B cell (primary cell): ENCODE measurements at places on chromosomes 7 and 10. TPM values are rescaled to one million over a fixed set of nuclear protein-coding genes. Genes with fewer than 3 reads are reported as not detected.
A peak's percentile ranks its signal among the peaks of the same experiment; 100 is the strongest.

SPDYE6 gene
- not detected in 2 replicates for total RNA-seq

AMZ1 gene
- total RNA-seq, result 13.2 and 14.6 TPM in 2 replicates

CYP2C19 gene
- not detected in 2 replicates for total RNA-seq

NUTM2D gene
- 4.2 and 5.1 TPM in 2 replicates for total RNA-seq

GPR37 gene
- total RNA-seq, result not detected in 2 replicates

ADRA2A gene
- not detected in 2 replicates for total RNA-seq

CLDN15 gene
- 27.2 and 31.1 TPM in 2 replicates for total RNA-seq

DNA sequence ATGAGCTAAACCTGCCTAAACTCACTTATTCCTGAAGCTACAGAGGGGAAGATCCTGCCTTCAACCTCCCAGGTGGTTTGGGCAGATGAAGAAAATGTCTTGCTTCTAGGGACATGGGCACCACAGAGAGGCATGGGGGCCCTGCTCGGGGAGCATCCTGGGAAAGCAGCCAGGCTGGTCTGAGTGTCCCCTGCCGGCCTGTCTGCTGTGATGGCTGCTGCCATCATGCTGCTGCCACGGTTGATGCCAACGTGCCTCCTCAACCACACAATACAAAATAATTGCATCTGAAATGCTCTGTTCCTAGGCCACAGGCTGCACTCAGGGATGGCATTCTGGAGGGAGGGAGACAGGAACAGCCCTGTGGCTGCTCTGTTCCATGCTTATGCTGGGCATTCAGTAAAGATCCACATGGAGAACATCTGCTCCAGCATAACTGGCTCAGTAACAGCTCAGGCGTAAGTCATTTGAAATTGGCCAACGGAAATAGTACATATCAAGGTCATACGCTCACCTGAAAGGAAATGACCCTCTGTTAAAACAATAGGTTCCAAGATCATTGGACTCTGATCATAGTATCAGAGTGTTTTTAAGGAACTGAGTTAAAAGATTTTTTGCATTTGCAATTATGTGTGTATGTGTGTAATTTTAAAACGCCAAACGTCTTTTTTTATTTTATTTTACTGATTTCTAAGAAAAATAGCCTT lies 299.0 kb downstream of the TNS3 start:
- DNase-seq, result no peak
- no peak overlapping the region for H3K4me3 ChIP-seq
- no peaks in the 10 kb centered on the region for H3K27me3 ChIP-seq
- peaks cover 56% of the 10 kb centered on the region for H3K36me3 ChIP-seq

DNA sequence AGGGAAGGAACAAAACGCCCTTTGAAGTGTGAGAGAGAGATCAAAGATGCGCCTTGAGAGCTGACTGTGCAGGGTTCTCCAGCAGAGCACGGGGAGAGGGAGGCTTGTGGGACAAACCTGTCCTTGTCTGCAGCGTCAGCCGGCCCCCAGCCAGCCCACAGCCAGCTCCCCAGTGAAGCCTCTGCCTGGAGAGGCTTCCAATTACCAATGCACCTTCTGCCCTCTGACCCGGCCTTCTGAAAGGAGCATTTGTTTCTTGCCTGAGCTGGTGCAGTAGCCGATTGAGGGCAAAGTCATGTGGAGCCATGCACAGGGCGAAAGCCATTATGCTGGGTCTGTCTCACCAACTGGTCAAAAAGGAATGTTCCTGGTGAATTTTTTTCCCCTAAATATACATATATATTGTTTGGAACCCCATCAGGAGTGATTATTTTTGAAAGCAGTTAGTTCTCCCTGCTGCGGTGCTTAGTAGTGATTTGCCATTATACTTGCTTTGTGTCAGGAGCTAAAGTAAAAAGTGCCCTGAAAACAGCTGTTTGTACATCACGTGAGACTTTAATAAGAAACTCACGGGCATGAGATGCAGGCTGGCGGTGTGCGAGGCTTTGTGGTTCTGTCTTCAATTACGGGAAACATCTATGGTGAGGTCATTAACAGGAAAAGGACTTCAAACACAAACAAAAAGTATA lies 268.6 kb downstream of the KLF6 start:
- no peak overlapping the region for H3K4me3 ChIP-seq
- no peaks in the 10 kb centered on the region for H3K4me1 ChIP-seq
- DNase-seq, result no peak
- no peaks in the 10 kb centered on the region for H3K27me3 ChIP-seq
- no peak overlapping the region for H3K27ac ChIP-seq
- H3K36me3 ChIP-seq, result no peaks in the 10 kb centered on the region

DNA sequence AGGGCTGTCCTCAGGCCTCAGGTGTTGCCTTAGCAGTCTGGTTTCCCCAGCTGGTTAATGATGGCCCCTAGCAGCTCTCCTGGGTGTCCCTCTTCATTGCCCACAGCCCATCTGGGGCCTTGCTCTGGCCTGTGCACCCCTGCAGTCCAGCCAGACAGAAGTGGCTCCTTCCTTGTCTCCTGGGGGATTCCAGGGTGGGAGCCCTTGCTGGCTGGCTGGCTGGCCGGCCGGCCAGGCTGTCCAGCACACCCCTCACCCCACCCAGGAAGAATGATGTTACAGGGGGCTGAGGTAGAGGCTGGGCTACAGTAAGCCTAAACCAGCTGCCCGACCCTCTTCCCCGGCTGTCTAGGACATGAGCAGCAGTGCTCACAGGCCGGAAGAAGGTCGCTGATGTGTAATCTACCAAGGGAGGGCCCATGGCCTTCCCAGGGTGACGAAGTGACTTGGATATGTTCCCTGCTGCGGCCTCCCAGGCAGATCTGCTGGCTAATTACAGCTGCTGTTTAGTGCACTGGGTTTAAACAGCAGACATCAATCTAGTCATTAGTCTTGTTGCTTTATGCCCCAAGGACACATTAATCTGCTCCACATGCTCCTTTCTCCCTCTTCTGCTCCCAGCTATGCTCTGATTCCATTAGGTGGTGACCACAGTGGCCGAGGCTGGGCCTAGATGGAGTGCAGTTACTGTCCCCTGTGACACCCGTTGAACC lies 53.8 kb upstream of the LRRC4 start:
- peaks cover 8% of the 10 kb centered on the region for H3K36me3 ChIP-seq
- no peak for DNase-seq
- H3K4me3 ChIP-seq, result no peak overlapping the region
- no peak overlapping the region for H3K27ac ChIP-seq

- H3K36me3 ChIP-seq, result no peaks in the 10 kb centered on the region
- no peak overlapping the region for H3K27ac ChIP-seq
- H3K4me3 ChIP-seq, result no peak overlapping the region
- no peak for DNase-seq
- no peaks in the 10 kb centered on the region for H3K4me1 ChIP-seq
- no peaks in the 10 kb centered on the region for H3K27me3 ChIP-seq
Measured at GRCh38 chr10:60312818-60313588, 76.7 kb downstream of the ANK3 start.

- no peak for DNase-seq
- H3K4me1 ChIP-seq, result peaks cover 5% of the 10 kb centered on the region
- no peak overlapping the region for H3K4me3 ChIP-seq
- no peaks in the 10 kb centered on the region for H3K36me3 ChIP-seq
Measured at GRCh38 chr7:37112876-37113275, 335.8 kb downstream of the ELMO1 start.

DNA sequence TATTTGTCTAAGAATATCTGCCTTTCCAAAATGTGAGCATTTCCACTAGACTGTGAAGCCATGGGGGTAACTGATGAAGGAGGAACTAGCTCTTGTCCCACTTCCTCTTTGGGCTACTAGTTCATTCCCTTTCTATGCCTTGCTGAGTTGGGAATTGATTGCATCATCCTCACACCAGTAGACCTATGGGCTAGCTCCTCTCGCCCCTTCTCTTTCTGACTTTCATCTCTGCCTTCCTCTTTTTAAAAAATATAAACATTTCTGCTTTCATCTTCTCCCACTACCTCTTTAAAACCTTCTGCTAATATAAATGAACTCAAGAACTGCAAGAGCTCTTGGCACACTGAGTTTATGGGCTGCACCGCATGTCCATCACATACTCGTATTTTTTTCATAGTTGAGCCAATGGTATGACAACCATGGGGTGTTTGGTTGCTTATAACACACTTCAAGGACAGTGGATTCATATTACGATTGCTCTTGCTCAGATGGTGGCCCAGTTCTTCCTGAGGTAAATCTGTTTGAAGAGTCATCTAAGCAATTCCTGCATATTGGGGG lies 182.0 kb downstream of the REEP3 start:
- peaks cover 30% of the 10 kb centered on the region for H3K4me1 ChIP-seq
- no peaks in the 10 kb centered on the region for H3K36me3 ChIP-seq
- H3K27me3 ChIP-seq, result no peaks in the 10 kb centered on the region
- no peak overlapping the region for H3K4me3 ChIP-seq

GRCh38 chr7:28383975-28384374 lies 28.3 kb upstream of the CREB5 start:
- H3K36me3 ChIP-seq, result no peaks in the 10 kb centered on the region
- no peaks in the 10 kb centered on the region for H3K27me3 ChIP-seq
- H3K27ac ChIP-seq, result no peak overlapping the region
- no peaks in the 10 kb centered on the region for H3K4me1 ChIP-seq

GRCh38 chr10:12262278-12262981 lies 66.4 kb downstream of the CDC123 start:
- H3K36me3 ChIP-seq, result no peaks in the 10 kb centered on the region
- peak overlapping the region; percentile 19 for H3K27ac ChIP-seq
- peaks cover 53% of the 10 kb centered on the region for H3K4me1 ChIP-seq

DNA sequence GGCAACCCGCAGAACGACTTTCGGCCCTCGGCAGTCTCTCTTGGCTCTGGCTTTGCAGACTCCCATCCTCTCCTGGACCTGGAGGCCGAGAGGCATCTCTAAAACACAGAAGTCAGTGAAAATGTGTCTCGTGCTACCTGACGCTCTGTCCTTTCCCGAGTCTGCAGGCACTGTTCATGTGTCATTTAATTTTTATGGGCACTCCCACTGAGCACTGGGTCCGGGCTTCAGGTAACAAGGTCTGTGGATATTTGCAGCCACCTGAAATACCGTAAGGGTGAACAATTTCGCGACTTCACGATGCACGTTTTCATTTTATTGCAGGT lies 96.8 kb downstream of the GLRX3 start:
- no peaks in the 10 kb centered on the region for H3K27me3 ChIP-seq
- no peaks in the 10 kb centered on the region for H3K36me3 ChIP-seq
- H3K27ac ChIP-seq, result no peak overlapping the region
- H3K4me3 ChIP-seq, result no peak overlapping the region

- peak overlapping the region; percentile 9 for H3K4me3 ChIP-seq
- DNase-seq, result no peak
- H3K36me3 ChIP-seq, result no peaks in the 10 kb centered on the region
Measured at GRCh38 chr7:116582806-116583444, 58.1 kb downstream of the CAV1 start.

GRCh38 chr7:130494431-130494858 lies 2.6 kb downstream of the MEST start:
- no peak for DNase-seq
- no peak overlapping the region for H3K4me3 ChIP-seq
- no peaks in the 10 kb centered on the region for H3K27me3 ChIP-seq
- H3K27ac ChIP-seq, result no peak overlapping the region
- peaks cover 26% of the 10 kb centered on the region for H3K4me1 ChIP-seq
- H3K36me3 ChIP-seq, result no peaks in the 10 kb centered on the region

DNA sequence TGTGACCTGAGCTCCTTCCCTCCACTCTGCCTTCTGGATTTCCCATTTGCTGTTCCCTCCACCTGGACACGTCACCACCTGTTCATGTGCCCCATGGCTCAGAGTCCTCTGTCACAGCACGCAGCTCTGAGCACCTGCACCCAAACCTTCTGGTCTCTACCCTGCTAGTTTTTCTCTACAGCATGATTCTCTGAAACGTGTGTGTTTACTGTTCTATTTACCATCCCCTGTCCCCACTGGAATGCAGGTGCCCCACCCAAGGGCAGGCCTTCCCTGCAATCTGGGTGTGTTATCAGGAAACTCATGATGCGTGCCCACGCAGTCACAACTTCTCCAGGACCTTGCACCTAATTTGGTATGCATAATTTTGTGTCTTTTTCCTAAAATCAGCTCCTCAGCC lies 284.4 kb upstream of the IGFBP3 start:
- no peak for DNase-seq
- H3K27ac ChIP-seq, result no peak overlapping the region
- H3K36me3 ChIP-seq, result no peaks in the 10 kb centered on the region
- no peaks in the 10 kb centered on the region for H3K4me1 ChIP-seq
- H3K4me3 ChIP-seq, result no peak overlapping the region
- no peaks in the 10 kb centered on the region for H3K27me3 ChIP-seq

- no peak overlapping the region for H3K4me3 ChIP-seq
- H3K36me3 ChIP-seq, result no peaks in the 10 kb centered on the region
- DNase-seq, result no peak
- no peaks in the 10 kb centered on the region for H3K4me1 ChIP-seq
- H3K27me3 ChIP-seq, result no peaks in the 10 kb centered on the region
Measured at GRCh38 chr7:84547331-84547730, 352.7 kb upstream of the SEMA3A start.

DNA sequence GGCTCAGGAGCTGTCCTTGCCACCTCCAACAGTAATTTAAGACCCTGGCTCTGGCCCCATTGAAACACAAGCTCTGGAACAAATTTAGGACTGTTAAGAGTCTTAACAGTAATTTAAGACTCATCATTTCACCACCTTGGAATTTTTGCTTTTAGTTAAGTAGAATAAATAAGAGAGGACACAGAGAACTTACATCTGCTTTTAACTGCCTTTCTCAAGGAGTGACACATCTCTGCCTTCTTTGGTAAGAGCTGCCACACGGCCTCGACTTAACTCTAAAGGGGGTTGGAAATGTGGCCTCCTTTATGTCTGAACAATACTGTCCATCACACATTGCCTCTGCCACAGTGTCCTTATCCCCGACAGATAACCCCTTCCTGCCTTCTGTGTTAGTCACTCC lies 77.9 kb downstream of the HERPUD2 start:
- H3K4me3 ChIP-seq, result no peak overlapping the region
- H3K27ac ChIP-seq, result no peak overlapping the region
- no peaks in the 10 kb centered on the region for H3K27me3 ChIP-seq
- no peaks in the 10 kb centered on the region for H3K4me1 ChIP-seq

GRCh38 chr10:119299531-119299930 lies 92.2 kb downstream of the GRK5 start:
- DNase-seq, result peak; percentile 44
- no peaks in the 10 kb centered on the region for H3K27me3 ChIP-seq
- no peak overlapping the region for H3K4me3 ChIP-seq
- no peak overlapping the region for H3K27ac ChIP-seq
